HuH-7.5 (cell line): ENCODE measurements at places on chromosomes 16 and 17.

- no peak for DNase-seq
Observed at GRCh38 chr16:25060920-25061319, 45.8 kb upstream of the ARHGAP17 start.

DNA sequence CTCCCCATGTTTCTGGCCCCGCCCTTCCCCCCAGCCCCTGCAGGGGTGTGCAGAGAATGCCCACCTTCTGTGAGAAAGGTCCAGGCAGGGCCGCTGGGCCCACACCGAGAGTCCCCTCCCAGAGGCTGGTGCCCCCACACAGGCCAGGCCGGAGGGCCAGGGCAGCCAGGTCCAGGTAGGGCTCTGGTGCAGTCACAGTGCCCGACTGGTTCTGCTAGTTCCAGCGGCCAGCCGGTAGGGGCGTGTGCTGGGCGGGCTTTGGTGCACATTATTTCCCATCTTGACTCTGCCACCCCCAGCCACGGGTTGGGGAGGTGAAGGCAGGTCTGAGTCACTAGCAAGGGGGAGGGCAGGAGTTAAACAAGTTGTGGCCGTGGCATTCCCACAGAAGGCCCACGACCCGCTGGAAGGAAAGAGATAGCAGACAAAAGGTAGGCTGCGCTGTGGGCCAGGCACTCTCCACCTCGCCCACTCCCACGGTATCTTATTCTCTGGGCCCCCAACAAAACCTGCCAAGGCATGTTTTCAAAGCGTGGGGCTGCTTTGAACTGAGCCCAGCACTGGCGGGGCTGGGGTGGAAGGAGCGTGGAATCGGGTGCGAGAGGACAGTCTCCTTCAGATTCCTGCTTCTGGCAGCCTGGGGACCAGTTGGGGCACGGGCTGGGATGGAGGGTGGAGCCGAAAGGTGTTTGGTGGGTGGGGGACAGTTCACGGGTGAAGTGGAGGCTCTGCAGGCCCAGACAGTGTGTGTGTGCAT is 1.9 kb downstream of the EPN3 start:
- DNase-seq, result no peak

- no peak for DNase-seq
Observed at GRCh38 chr17:36848008-36848902, 89.0 kb upstream of the LHX1 start.

DNA sequence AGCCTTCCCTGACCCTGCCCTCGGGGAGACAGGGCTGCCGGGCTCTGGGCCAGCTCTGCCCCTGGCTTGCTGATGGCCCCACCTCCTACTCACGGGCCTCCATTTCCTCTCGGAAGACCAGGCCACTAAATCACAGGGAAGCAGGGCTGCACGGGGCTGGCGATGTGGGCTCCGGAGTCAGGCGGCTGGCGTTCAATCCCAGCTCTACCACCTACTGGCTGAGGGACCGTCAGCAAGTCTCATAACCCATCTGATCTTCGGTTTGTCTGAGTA is 113.4 kb downstream of the AMFR start:
- no peak for DNase-seq

DNA sequence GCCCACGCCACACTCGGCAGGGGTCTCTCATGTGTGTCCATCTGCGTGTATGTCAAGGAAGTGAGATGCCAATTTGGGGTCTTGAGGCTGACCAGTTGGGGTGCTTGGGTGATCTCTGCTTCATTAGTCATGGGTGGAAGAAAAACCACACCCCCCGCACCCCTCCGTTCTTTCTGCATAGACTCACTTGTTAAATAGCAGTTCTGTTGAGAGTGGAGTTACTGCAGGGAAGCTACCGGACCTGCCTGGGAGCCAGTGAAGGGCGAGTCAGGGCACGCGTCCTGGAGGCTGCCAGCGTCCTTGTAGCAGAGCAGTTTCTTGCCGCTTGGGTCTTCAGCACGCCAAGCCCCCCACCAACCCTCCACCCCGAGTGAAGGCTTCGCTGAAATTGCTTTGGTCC is 8.5 kb downstream of the SNN start:
- no peak for DNase-seq

DNA sequence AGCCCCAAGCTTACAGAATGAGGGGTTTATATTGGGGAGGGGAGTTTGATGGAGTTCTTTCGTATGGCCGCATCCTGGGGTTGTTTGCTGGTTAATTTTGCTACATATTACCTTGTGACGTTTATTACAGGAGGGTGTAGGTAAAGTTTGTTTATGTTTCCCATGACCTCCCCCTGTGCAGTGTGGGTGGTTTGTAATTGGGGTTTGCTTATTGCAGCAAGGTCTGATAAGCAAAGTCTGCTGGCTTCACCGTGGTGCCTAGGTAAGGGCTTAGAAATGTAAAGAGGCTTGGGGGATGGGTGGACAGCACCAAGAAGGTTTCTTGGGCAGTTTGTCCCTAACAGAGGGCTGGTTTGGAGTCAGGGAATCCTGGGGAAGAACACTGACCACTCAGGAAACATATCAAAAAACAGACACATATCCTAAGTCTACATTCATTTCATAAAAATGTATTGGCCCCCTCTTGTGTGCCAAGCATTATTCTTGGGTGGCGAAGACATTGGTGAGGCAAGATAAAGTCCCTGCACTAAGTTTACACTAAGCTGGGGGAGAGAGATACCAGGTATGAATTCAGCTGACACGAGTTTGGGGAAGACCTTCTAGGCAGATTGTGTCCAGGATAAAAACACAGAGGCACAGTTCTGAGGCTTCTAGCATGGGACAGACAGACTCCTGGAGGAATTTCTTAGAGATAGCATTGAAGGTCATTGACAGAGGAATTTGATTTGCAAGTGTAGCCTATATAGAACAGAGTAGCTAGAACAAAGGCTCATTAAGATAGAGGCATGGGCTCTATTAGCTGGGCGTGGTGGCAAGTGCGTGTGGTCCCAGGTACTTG is 9.5 kb downstream of the ZNF764 start:
- no peak for DNase-seq

DNA sequence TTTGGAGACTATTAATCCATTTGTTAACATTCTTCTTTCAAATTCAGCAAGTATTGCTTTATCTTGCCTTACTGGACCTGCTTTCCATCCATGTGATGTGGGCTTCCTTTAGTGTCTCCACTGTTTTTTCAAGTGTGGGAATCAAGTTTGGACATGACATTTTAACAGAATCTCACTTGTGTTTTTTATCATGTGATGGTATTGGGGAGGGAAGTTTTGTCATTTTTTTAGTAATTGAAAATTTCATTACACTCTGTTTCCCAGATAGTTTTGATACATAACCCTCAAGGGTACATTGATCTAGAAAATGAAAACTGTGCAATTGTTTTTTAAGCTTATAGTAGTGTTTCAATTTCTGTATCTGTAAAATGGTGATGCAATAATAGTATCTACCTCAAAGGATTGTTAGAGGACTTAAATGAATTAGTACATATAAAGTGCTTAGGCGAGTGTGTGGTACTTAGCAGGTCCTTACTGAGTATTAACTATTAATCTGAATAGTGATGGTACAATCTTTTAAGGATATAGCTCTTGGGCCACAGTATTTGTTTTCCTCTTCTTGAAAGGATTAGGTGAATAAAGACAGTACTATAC is 27.3 kb downstream of the AATF start:
- no peak for DNase-seq

DNA sequence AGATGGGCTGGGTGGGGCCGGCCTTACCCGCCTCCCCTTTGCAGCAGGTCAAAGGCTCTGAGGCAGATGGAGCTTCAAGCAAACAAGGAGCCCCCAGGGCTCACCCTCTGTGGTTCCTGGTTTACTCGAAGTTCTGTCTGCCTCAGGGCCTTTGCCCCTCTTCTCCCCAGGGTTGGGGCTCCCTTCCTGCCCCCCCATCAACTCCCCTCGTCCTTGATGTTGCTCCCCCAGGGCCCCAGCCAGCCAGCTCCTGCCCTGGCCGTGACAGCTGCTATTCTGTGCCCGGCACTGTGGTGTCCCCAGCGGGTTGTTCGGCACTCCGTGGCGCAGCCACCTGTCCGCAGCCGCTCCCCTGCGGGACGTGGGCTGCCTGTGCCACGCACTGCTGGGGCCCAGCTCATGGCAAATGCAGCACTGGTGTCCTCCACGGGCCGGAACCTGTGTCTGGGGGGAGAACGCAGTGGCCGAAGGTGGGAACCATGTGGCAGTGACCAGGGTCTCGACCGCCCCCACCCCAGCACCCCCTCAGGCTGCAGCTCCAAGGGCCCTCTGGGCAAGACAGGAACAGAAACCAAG is 4.3 kb upstream of the METRN start:
- no peak for DNase-seq

- DNase-seq, result no peak
Observed at GRCh38 chr17:13537871-13538643, 63.7 kb downstream of the HS3ST3A1 start.

- peak; percentile 44 for DNase-seq
Observed at GRCh38 chr17:65055708-65056638, 567 bp downstream of the GNA13 start.

GRCh38 chr17:81672504-81672903 is 6.0 kb downstream of the CCDC137 start:
- DNase-seq, result no peak

GRCh38 chr17:47660064-47660492 is 10.4 kb downstream of the KPNB1 start:
- DNase-seq, result no peak

GRCh38 chr16:3058139-3059030 is 7.1 kb upstream of the IL32 start:
- no peak for DNase-seq

GRCh38 chr16:85171759-85172454 is 59.6 kb upstream of the CIBAR2 start:
- DNase-seq, result no peak

GRCh38 chr17:19461116-19461515 is 50.1 kb downstream of the RNF112 start:
- no peak for DNase-seq

DNA sequence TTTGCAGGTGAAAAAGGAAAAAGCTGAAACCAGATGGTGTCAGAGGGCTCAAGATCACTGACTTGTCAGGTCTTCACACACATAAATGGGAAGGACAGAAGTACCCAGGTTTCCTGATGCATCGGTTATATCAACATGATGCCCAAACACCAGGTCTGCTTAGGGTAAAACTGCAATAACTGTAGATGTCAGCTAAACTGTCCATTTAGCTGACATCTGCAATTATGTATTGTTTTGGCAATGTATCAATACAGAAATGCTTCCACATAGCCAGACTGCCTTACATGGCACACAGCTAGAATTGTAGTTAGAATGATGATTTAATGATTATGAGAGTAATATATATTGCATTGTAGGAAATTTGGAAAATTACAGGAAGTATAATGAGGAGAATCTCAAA is 5.0 kb downstream of the ACSM3 start:
- no peak for DNase-seq

GRCh38 chr16:64440005-64440404 is 681.9 kb downstream of the CDH11 start:
- no peak for DNase-seq

GRCh38 chr17:43026595-43026994 is 1.6 kb downstream of the RND2 start:
- DNase-seq, result no peak

DNA sequence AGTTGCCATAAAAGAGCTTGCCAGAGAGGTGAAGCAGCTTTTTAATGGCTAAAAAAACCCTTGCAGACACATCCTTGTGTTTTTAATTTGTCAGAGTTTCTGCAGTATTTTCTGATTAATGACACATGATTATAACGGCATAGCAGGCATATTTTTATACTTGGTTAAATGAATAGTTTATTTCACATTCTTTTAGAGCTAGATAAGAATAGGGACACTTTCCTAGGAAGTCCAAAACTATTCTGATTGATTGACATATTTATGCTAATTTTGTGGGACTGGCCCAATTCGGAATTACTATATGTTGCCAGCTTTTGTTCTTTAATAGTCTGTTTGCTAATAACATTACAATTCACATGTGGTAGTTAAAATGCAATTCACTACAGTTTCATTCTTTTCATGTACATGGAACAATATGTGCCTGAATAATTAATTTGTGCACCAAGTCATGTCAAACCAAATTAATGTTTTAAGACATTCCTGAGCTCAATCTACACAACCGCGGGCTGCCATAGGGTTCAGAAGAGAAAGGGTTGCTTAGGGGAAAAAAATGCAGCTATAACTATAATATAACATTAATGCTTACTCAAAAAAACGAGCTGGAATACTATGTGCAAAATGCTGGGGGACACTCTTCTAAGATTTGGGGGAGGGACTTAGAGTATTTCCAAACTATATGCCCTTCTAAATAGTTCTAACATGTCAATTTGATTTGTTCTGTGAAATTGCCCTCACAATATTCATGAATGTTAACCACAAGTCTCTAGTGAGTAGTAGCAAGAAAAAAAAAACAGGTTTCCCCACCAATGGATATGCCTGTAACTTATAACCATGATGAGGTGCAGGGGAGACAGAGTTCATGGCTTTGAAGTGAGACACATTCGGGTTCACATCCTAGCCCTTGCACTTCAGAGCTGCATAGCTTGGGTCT is 305.4 kb downstream of the CEP112 start:
- no peak for DNase-seq

DNA sequence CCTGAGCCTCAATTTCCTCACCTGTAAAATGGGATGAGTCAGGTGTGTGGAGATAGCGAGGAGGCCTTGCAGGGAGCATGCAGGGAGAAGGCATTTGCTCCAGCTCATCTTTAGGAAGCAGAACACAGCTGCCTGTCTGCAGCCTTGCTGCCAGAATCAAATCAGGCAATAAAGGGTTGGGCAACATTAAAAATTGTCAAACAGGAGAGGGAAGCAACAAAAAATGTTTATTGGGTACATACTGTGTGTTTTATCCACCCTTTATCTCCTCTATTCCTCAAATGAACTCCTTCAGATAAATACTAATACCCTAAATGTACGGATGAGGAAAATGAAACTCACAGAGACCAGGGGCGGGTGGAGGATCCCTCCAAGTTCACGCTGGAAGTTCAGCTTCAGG is 12.2 kb downstream of the KRT16 start:
- DNase-seq, result no peak

GRCh38 chr16:87604634-87605111 is 2.4 kb downstream of the JPH3 start:
- no peak for DNase-seq

GRCh38 chr17:41178341-41178740 is 320 bp upstream of the KRTAP4-2 start:
- DNase-seq, result no peak

- no peak for DNase-seq
Observed at GRCh38 chr17:77590951-77591735, 367.4 kb upstream of the TNRC6C start.

GRCh38 chr16:17357307-17358062 is 113.3 kb downstream of the XYLT1 start:
- no peak for DNase-seq
